Activated CD4-positive, CD25-positive, alpha-beta regulatory T cell (primary cell): ENCODE measurements at places on chromosomes 5 and 9.

- no peak for DNase-seq
Measured at GRCh38 chr5:136089791-136090190, 42.9 kb upstream of the SMAD5 start.

DNA sequence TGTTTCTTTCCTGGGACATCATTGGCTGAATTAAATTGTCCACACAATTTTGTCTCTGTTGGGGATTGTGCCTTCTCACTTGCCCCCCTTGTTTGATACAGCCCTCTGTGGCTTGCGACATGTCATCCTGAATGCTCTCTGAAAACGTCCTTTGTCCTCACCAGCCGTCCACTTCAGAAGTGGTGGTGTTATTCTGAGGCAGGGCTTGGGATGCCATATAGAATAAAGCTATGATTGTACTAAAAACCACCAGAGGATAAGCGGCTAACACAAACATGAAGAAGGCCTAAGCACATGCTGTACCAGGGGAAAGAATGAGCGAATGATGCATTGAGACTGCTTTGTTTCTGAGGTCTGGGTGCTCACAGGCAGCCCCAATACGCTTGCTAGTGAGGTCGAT, 3.5 kb upstream of the SNX30 start:
- no peak for DNase-seq

DNA sequence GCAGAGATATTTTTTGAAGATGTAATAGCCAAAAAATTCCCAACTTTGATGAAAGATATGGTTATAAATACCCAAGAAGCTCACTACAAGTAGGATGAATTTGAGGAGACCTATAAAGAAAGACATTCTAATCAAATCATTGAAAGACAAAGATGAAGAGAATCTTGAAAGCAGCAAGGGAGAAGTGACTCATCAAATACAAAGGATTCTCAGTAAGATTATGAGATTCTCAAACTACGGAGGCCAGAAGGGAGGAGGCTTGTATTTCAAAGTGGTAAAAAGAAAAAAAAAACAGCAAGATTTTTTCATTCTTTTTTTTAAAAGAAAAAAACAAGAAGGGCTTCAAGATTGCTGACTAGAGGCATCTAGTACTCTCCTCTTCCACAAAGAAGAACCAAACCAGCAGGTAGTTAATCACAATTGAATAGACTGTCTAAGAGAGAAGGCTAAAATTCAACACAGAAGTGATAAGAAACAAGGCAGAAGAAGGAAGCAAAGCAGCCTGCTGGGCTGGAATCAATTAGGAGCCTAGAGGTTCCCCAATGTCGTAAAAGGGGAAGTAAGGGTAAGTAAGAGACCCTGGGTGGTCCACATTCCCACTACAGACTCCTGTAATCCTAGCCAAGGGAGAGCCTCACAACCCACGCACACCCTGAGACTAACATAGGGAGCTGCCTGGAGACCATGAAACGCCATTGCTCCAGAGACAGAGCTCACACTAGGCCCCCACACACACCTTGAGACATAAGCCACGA, 59.1 kb upstream of the NIPAL4 start:
- no peak for DNase-seq

DNA sequence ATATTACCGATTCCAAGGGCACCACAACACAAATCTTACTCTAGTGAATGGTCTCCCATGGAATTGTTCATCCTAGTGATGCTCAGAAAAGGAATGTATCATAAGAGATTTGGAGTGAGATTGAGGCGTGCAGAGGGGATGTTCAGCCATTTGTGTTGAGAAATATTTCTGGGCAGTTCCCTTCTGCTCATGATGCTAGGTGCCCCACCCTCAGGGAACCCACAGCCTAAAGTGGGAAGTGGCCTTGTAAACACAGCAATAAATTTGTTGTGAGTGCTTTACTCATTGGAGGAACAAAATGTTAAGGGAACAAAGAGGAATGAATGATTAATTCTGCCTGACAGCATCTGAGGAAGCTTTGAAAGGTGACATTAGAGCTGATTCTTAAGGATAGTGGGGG, 129.9 kb downstream of the TLE4 start:
- no peak for DNase-seq
